ENCODE measurements at places on chromosomes 6 and 20.

DNA sequence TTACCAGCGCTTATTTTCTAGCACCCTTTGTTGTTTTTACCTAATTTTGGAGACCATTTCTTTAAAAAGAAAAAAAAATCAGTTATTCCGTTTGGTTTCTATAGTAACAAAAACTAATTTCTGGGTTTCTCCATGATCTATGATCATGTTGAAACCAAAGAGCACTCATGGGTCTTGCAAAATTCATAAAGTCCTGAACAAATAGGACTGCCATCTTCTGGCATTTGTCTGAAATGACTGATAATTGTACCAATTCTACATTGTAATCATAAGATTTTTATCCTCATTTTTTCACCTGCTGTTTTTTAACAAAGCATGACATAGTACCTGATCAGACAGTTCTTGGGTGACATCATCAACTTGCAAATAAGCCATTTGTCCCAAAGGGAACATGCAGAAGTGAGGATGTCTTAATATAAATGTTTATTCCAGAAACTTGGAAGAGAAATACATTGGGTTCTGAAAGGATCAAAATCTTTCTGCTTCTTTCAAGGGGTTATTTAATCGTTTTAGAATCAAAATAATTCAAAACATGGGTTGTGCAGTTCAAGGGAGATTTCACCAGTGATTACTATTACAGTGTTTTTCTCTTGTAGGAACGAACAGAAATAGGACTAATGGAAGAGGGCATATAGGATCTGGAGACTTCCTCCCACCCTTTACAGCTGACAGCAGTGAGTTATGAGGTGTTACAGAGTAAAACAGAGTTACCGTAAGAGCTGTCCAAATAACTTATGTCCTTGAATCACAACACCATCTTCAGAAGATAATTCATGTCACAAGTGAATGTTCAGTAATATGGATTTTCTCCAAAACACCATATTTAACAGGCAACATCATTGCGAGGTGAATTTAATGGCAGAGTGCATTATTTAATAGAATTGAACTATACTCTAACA is 87.1 kb upstream of the GJE1 start:
- DNase-seq, result peak; percentile 1

DNA sequence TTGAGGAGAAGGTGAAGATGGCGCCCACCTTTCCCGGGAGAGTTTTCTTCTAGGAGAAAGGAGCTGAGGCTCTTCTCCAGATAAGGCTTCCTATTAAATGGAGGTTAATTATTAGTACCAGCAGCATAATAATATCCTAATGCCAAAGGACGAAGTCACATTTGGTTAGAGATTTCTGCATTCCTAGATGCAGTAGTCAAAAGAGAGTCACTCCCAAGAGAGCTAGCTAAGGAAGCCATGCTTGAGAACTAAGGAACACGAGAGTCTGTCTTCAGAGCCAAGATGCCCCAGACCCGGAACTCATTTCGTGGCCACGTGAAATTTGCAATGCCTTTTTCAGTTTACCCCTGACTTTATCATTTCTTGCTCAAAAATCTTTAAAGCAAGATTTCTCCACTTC is 132.7 kb downstream of the TSHZ2 start:
- no peak for DNase-seq

- DNase-seq, result no peak
These were observed 30.8 kb downstream of the GSTA4 start for GRCh38 chr6:52964318-52964717.

DNA sequence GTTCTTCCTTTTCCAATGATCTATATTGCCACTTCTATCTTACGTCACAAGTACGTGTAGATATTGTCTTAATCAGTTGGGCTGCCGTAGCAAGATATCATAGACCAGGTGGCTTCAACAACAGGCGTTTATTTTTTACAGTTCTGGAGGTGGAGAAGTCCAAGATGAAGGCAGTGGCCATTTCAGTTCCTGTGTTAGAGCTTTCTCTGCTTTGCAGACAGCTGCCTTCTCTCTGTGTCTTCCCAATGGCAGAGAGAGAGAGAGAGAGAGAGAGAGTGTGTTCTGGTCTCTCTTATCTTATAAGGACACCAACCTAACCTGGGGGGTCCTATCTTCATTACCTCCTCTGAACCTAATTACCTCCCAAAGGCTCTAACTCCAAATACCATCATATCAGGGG is 8.3 kb downstream of the HSF2 start:
- peak; percentile 3 for DNase-seq

DNA sequence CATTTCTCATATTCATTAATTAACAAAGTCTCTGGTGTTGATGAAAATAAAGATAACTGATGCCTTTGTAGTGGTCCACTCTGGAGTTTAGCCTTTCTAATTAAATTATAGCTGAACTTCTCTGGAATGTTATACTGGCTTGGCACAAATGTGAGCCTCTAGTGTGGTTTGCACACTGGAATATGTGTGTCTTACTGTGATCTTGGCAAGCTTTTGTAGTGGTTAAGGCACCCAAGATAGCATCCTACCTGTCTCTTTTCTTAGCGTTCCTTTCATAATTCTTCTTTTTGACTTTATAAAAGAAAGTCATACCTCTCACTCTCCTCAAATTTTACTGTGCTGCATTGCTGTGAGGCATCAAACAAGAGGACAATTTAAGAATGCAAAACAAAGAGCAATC is 107.4 kb downstream of the UTRN start:
- no peak for DNase-seq

GRCh38 chr6:92297101-92297500 is 1122.3 kb downstream of the EPHA7 start:
- DNase-seq, result no peak

- no peak for DNase-seq
These were observed 44.0 kb upstream of the DOK5 start for GRCh38 chr20:54431156-54431944.

GRCh38 chr6:157610451-157610999 is 212.5 kb upstream of the SNX9 start:
- DNase-seq, result no peak

GRCh38 chr6:169862892-169863525 is 111.6 kb downstream of the ERMARD start:
- DNase-seq, result no peak

- no peak for DNase-seq
These were observed 172.9 kb upstream of the CDYL start for GRCh38 chr6:4603291-4603690.

DNA sequence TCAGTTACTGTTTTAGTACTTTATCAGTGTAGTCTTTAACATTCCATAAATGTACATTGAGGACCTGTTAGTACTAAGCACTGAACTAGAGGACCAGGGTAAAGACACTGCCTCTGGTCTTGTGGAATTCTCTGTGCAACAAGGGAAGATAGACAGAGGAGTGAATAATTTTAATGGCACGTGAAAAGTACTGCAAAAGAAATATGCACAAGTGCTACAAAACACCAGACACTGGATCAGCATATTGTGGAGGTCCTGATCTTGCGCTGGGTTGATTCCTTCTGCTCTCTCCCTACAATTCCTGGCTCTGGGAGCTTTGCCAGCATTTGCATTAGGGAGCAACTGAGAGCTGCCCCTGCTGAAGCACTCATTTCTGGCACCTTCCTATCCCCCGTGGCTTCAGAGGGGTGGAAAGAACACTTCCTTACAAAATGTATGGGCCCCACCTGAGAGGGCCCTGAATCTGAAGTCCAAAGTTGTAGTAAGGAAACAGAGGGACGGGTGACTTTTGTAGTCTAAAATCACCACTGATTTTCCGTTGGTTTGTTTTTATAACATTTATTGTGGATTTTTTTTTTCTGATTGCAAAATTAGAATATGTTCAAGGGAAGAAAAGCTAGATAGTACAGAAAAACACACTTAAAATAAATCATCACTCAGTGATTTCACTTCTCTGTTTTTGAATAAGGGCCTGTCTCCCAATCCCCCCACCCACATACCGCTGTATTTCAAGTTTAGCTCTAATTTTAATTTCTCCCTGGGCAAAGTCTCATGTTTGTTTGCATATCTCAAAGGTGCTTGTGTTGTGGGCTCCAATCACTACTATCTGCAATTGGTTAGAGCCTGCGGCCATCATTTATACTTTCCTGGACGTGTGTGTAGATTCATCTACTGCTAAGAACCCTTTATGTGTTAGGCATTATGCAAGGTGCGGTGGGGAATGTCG is 4.9 kb downstream of the PKIG start:
- DNase-seq, result no peak

- DNase-seq, result no peak
These were observed 193.4 kb upstream of the SLC35B3 start for GRCh38 chr6:8628736-8629135.

DNA sequence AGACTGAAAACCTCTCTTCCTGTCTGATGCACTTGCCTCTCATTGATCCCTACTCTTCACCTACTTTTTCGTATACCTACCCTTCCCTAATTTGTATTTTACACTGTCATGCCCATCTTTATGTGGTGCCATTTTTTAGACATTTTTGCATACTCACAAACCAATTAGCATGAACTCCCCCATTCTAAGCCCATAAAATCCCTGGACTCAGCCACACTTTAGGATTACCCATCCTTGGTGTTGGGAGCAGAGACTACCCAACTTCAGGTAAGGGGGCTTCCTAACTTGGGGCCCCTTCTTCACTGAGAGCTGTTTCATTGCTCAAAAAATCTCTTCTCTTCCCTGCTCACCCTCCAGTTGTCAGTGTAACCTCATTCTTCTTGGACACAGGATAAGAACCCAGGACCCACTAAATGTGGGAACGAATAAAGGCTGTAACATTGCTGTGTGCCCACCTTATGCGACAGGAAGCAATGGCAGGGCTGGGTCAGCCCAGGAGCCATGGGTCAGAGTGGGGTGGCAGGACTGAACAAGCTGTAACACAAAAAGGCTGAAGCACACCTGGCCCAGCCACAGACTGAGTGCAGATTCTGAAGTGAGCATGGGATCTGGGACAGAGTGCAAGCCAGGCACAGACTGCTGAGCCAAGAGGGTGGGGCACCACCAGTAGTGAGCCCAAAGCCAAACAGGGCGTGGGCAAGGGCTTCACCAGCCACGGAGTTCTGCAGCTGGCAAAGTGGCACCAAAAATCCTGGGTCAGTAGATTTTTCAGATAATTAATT is 789.1 kb upstream of the HS3ST5 start:
- no peak for DNase-seq

GRCh38 chr6:106728296-106728870 is 99.0 kb downstream of the QRSL1 start:
- no peak for DNase-seq

DNA sequence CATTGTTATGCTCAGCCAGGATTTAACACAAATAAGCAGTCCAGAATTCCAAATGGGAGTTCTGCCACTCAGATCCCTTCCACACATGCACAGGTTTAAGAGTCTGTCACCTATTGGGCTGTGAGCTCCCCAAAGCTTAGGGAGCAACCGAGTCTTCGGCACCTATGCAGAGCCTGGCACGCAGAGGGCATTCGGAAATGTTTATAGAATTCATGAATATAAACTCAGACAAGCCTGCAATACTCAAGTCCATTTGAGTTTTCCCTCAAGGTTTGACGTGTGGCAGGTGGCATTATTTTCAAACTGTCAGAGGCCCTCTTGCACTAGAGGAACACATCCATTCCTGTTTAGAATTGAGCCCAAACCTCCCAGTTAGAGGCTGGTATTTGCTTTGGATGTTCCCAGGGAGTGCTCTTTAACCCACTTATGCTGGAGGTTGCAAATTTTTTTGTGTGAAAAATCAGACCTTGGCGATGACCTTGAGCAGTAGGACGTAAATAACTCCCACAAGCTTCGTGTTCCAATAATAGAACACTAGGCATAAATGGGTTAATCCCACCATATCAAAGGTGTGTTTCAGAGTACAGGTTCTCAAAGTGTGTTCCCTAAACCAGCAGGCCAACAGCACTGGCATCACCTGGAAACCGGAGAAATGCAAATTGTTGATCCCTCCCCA is 28.1 kb downstream of the MAP1LC3A start:
- no peak for DNase-seq

DNA sequence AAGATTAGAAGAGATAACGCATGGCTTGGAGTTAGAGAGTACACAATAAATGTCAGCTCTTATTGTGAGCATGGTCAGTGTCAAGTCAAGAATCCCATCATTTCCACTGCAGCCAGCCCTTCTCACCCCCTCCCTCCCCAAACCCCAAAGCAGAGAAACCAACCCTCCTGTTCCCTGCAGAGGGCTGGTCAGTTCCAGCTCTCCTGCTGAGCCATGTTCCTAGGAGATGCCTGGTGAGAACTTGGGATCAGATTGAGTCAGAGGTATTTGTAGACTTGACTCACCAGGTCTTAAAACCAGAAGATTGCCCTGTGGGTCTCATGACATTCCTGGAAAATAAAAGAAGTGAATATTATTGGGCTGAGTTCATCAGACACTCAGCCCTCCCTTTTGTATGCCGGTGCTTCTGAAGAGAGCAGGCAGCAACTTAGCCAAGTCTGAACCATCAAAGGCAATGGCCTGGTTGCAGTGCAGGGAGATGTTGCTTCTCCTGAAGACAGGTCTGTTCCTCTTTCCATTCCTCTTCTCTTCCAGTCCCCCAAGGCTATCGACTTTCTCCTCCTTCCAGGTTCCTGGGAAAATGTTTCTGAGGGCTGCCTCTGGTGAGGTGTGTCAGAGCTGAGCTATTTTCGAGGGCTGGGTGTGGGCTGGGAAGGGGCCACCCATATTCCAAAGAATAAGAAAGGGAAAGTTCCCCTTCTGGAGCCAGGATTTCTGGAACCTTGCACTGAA is 278.2 kb upstream of the SUPT3H start:
- DNase-seq, result no peak

GRCh38 chr6:138528137-138528536 is 28.8 kb upstream of the NHSL1 start:
- DNase-seq, result no peak

DNA sequence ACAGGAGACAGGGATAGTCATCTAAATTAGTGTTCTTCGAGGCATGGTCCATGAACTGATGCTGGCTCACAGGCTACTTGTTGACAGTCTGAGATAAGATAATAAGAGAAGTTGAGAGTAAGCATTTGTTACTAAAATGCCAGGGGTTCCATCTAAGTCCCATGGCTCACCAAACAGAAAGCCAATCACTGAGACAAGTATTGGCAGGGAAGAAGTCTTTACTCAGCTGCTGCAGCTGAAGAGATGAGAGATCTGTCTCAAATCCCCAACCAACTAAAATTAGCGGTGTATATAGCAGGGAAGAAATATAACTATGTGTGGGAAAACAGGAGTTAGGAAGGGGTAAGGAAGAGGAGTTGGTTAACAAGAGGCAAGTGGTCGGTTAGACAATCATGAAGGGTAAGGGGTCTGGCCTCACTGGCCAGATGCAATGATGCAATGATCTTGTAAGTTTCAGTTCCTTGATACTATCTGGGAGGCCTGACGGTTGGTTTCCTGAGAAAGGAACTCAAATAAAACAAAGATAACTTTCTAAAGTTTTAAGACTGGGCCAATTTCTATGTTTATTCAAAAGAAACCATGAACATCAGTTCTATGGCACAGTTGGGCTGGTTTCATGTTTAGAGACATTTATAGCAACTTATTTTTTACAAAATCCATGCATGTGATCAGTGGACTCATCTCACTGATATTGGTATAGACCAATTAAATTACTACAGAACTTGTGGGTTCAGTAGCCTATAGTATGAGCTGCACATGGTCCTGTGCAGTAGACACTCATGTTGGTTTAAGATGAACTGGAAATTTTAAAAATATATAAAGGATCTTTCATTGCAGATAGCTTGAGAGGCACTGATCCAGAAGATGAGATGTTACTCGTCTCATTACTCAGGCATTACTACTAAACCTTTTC is 9.9 kb upstream of the HEBP2 start:
- peak; percentile 37 for DNase-seq

Data from hematopoietic multipotent progenitor cell treated with erythropoietin and hydrocortisone succinate and interleukin-3 and kit ligand, for 4 days (in vitro differentiated cells).